Left cardiac atrium (tissue), 4 donors: ENCODE measurements at places on chromosomes 3 and 15. TPM values are rescaled to one million over a fixed set of nuclear protein-coding genes. Genes with fewer than 3 reads are reported as not detected.

The SPINK8 gene
- not detected for total RNA-seq

The GOLGA6L9 gene
- total RNA-seq: 0.97 TPM

The TRIM59 gene
- total RNA-seq: 0.50 TPM

The ITPKA gene
- 0.71 TPM for total RNA-seq

The CHST2 gene
- 2.3 TPM for total RNA-seq

The CNTN4 gene
- total RNA-seq: 4.1 TPM

The HSPBAP1 gene
- total RNA-seq: 6.3 TPM

The NUP210 gene
- total RNA-seq: 4.7 TPM

DNA sequence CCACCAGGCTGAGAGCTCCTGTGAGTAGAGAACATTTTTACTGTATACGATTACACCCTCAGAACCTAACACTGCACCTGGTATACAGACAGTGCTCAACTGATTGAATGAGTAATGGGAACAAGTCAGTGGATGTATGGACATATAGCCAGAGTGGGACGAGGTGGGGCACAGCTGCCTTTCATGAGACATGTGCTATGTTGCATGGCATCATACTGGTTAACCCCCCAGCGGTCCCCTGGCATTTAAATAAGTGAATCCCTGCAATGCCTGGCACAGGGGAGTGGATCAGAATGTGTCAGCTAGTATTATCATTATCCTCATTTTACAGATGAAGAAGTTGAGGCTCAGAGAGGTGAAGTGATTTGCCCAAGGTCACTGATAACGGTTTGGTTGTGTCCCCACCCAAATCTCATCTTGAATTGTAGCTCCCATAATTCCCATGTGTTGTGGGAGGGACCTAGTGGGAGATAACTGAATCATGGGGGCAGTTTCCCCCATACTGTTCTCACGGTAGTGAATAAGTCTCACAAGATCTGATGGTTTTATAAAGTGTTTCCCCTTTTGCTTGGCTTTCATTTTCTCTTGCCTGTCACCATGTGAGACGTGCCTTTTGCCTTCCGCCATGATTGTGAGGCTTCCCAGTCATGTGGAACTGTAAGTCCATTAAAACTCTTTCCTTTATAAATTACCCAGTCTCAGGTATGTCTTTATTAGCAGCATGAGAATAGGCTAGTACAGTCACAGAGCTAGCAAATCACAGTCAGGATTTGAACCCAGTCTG lies 56.0 kb upstream of the ATP2B2 start:
- no peak for DNase-seq

DNA sequence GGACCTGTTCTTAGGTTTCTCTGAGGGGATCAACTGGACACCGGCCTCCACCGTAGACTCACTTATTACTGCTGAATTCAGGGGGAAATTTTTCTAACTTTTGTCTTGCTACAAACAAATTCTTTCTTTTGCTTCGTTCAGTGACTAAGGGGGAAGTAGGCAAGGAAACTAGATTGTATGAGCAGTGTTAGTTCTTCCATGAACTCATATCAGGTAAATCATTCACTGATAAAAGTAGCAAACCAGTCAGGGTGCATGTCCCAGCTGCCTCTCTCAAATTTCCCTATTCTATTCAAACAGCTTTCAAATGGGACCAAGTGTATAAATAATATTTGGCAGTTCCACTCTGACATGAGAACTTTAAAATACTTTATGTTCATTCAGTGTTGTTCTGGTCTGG lies 7.3 kb upstream of the CCDC13 start:
- DNase-seq: no peak

- DNase-seq: peak; percentile 45
Observed at GRCh38 chr15:25543196-25543595, 104.4 kb upstream of the UBE3A start.

DNA sequence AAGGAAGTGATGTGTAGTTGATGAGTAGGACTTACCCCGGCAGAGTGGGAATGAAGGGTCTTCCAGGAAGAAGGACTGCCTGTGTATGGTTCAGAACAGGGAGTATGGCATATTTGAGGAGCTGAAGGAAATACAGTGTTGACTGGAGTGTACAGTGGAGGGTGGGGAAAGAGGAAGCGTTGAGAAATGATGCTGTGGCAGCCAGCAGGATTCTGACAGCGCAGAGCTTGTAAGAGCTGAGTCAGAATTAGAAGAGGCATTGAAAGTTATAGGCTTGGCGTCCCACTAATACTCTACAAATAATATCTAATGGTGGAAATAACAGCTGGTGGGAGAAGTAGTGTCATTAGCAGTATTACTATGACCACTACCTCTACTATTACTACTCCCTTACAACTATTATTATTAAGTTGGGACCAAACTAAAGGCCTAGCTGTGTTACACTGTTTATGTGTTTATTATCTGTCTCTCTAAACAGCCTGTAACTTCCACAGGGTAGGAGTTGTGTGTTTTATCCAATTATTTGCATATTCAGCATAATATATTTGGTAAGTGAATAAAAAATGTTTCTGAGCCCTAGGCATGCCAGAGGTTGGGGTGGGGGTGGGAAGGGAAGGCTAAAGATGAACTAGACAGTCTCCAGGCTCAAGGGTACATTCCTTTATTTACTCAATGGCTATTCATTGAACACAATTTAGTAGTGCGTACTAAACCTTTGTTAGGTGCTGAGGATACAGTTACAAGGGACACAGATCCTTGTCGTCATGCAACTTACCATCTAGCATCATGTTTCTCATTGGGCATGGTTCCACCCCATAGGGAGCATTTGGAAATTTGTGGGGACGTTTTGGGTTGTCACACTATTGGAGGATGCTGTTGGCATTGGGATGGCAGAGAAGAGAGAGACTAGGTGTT lies 428.8 kb upstream of the ONECUT1 start:
- DNase-seq: no peak

DNA sequence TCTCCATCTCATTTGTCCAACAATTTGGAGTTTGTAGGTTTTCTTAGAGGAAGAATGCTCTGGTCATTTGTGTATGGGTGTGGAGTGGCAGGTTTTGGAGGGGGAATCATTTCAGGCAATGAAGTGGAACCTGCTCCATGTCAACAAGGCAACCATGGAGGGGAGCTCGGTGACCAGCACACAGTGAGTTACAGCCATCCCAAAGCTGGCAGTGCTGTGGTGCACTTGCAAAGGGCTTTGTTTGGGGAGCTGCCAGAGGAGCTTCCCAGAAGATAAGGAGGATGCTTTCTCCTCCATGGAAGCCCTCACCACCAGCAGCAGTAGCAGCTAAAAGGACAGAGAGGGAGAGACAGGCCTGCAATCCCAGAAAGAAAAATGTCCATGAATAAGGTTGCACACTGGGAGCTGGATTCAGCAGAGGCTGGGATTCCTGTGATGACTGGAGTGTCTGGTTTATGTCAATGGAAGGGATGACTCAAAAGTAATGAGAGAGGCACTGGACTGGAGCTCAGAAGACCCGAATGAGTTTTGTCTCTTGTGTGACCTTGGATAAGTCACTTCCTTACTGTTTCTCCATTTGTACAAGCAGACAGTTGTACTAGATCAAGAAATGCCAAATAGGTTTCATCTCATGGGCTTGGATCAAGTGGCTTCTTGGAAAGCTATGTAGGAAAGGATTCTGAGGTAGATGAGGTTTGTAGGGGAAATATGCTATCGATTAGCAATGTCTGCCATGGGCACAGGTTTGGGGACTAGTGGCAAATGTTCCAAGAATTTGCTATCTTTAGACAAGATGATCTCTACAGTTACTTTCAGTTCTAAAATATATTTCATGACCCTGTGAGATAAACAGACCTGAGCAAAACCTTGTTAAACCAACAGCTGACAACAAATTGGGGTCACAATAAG lies 27.2 kb upstream of the UBE2Q2 start:
- DNase-seq: no peak

GRCh38 chr3:115113367-115113766 lies 33.7 kb downstream of the ZBTB20 start:
- no peak for DNase-seq

- no peak for DNase-seq
Observed at GRCh38 chr3:77052051-77052501, 12.2 kb downstream of the ROBO2 start.

- DNase-seq: no peak
Observed at GRCh38 chr3:100370756-100371155, 30.1 kb downstream of the TOMM70 start.

DNA sequence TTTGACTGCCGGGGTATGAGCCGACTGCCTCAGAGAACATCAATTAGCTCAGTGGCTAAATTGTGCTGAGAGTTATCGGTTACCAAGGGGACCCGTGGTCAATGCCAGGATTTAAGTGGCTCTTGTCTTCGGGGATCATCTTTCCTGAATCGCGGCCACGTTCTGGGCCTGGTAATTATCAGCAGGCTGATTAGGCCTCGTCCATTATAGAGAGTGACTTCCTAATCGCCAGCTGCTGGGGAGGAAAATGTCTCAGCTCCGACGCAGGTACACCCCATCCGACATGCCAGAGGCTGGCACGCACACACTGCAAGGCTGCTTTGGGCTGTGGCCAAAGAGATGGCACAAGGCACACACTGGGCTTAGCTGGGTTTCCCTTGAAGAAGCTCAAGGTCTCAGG lies 10.6 kb downstream of the TRH start:
- peak; percentile 33 for DNase-seq

- DNase-seq: no peak
Observed at GRCh38 chr3:52509753-52510328, 14.7 kb downstream of the STAB1 start.

- no peak for DNase-seq
Observed at GRCh38 chr15:87901926-87902690, 354.4 kb downstream of the NTRK3 start.

DNA sequence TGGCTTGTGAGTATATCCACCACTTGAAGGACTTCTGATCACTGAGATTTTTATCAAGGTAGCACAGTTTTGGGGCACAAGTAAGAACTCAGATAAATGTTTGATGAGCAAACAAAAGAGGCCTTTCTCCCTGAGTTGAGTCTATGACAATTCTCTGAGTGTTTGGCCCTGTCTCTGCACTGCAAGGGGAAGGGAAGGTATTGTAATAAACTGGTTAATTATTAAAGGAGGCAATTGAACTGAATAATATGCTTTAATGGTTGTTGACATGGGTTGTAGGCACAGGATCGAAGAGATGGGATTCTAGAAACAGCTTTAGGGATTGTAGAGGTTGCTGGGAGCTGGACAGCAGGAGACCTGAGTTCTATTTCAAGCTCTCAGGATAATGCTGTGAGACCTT lies 95.0 kb upstream of the MRPL3 start:
- no peak for DNase-seq

GRCh38 chr15:51736069-51736468 lies 1.4 kb downstream of the LYSMD2 start:
- no peak for DNase-seq

- no peak for DNase-seq
Observed at GRCh38 chr3:175399156-175399840, 540.2 kb downstream of the NAALADL2 start.

GRCh38 chr3:177781686-177782161 lies 584.4 kb upstream of the TBL1XR1 start:
- DNase-seq: peak; percentile 55

DNA sequence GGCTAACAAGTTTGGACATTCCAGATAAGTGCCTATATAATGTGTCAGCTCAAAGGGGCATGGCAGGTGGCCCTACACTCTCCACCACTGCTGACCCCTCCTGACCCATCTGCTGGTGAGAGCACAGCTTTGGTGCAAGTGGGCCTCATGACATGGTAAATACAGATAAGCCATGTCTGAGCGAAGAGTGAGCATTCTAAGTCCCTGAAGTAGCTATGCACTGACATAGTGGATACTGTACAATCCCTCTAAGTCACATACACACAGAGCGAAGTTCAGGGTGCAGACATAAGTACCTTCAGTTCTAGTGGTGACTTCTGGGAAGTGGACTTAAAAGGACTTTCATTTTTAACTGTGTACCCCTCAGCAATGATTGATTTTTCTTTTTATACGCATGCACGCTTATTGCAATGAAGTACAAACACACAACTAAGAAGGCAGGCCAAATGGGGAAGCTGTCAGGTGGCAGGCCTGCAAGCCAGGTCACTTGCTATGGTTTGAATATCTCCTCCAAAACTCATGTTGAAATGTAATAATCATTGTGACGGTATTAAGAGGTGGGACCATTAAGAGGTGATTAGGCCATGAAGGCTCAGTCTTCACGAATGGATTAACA lies 41.5 kb downstream of the TBC1D2B start:
- DNase-seq: no peak

DNA sequence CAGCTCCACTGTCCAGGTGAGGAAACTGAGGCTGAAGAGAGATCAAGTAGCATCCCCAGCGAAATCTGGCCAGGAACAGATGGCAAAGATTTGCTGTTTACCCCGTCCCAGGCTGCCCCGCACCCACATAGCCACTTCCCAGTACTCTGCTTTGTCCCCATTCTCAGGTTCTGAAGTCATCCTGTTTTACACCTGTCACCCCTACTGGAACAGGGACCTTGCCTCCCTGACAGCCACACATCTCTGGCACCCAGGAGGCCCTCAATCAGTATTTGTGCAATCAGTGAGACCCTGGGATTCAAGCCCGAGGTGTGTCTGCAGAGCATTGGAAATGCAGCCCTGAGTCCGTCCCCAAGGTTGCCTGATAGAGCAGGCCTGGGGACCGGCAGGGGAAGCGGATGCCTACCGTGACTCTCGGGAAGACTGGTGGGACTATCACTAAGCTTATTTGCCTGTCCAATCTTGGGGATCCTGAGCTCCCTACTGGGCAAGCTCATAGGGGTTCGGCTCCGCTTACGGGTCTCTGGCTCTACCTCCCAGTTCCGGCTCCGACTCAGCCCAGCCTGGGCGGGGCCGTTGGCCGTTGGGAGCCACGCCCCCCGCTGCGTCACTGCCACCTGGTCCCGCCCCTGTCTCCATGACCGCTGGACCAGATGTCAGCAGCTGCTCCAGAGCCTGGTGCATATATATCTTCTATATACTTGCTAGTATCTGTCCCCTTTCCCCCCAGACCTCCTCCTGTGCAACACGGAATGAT lies 17.5 kb upstream of the FANCD2 start:
- peak; percentile 89 for DNase-seq

GRCh38 chr3:72579581-72580245 lies 268.5 kb downstream of the SHQ1 start:
- no peak for DNase-seq

DNA sequence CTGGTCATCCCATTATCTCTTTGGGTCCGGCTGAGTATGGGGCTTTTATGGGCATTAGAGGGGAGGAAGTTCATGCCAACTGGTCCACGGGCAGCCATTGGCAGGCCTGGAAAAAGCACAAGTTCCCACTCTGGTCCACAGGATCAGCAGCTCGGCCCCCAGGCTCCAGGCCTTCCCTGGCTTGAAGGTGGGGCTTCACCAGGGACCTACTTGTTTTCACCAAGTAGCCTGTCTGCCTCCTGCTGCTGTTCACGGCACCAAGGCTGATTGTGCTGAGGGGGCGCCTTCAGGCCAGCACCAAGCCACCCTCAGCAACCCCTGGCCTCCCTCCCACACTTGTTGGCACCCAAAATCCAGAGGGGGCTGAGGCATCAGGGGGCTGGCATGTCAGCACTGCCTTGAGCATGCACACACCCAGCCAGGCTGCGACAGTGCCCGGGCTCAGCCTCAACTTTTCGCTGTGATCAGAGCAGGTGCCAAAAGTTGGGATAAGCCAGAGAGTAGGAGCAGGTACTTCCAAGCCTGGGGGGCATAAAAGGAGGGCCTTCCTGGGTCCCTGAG lies 9.1 kb upstream of the TOP2B start:
- DNase-seq: no peak

GRCh38 chr15:61051569-61052031 lies 177.5 kb downstream of the RORA start:
- peak; percentile 41 for DNase-seq

- no peak for DNase-seq
Observed at GRCh38 chr3:5360453-5360852, 172.9 kb downstream of the EDEM1 start.

- DNase-seq: no peak
Observed at GRCh38 chr15:54990793-54991192, 205.9 kb downstream of the RSL24D1 start.
